ENCODE measurements at places on chromosomes 12 and 14.

DNA sequence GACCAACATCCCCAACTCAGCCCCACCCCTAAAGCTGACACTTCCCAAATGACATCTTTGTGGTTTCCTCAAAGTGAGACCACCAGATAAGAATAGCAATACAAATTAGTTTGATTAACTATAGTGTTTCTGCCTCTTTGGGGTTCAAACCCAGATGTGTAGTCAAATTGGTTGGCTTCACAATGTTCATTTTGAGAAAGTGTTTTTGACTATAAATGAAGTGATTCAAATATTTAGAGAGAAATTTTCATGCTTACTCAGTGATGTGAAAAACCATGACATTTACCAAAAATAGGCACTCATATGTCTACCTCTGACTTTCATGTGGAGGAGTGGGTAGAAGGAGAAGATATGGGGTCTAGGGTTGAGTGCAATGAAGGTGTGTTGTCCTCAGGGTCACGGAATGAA is 218.4 kb downstream of the BCAT1 start:
- ATAC-seq: no peak

GRCh38 chr14:98689951-98690350 is 582.0 kb downstream of the BCL11B start:
- ATAC-seq: no peak

DNA sequence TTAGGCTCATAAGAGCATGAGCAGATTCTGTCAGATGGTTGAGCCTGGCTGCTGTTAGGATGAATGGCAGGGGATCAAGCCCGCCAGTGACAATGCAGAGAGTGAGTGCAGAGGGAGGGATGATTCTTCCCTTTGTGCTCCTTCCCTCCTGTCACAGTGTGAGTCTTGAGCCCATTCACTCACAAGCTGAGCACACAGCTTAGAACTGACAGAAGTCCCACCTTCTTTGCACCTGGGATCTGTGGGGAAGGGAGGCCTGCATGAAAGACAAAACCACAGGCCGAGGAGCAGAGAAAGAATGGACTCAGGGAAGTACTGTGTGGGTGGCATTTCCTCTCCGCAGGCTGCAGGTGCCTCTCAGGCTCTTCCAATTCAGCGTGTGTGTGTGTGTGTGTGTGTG is 160.6 kb downstream of the KCNA5 start:
- ATAC-seq: no peak

- no peak for ATAC-seq
These were observed 9.5 kb upstream of the KRT7 start for GRCh38 chr12:52223406-52224039.

DNA sequence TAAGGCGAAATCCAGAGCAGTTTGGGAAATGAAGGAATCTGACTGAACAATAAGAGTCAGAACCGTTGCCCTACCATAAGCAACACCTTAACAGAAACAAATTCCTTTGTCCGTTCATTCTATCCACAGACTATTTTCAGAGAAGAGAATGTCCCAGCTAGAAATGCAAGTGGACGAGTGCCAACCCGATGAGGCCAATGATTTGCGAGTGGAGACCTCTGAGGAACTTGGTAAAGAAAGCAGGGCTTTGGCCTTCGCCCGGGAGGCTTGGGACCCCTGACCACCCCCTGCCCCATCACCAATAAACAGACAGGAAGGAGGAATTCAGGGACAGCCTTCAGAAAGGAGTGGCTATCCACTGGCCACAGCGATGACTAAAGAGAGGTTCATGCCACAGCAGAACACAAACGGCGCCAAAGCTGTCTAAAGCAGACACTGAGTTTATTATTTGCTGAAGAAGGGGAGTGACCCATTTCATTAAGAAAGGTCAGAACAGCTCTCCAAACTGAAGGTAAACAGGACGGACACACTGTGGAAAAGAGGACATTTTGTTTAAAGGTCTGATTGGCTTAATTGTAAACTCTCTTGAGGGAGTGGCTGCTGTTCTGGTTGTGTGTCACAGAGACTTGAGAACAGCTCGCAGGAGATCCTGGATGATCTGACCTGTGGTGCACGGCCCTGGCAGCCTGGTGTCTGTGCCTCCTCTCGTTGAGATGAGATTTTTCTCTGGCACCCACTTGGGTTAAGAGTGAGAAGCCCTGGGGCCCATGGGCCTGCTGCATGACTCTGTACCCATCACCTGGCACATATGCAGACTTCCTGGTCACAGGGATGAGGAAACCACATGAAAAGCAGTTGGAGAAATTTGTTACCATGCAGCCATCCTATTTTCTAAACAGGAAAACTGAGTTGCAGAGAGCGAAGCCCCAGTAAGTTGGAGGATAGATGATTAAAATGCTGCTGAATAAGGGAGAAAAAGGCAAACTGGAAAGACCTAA is 142.0 kb upstream of the PZP start:
- no peak for ATAC-seq

- no peak for ATAC-seq
These were observed 4.7 kb downstream of the ASIC1 start for GRCh38 chr12:50061946-50062686.

- ATAC-seq: no peak
These were observed 57.2 kb upstream of the CCND2 start for GRCh38 chr12:4216187-4216927.

DNA sequence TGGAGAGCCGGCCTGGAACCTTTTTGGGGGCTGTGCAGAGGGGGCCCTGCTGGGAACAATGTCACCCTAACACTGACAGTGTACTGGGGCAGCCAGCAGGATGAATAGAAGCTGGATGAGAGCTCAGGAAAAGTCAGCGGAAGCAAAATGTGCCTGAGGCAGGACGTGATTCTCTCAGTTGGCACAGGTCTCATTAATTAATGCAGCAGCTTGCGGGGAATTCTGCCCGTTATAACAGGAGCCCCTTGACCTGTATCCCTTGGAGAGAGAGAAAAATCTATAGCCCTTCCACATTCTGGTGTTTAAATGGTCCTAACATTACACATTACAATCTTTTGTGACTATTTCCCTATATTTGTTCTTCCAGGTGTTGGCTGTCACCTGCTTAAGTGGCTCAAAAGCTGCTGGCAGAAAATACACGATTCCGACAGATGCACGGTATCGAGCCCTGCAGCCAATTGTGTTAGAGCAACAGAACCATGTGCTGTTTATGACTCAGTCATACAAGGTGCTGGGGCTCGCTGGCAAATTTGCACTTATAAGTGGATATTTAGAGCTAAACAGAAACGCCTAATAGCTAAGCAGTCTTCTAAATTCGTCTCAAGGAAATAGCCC is 854.7 kb downstream of the AACS start:
- ATAC-seq: no peak

DNA sequence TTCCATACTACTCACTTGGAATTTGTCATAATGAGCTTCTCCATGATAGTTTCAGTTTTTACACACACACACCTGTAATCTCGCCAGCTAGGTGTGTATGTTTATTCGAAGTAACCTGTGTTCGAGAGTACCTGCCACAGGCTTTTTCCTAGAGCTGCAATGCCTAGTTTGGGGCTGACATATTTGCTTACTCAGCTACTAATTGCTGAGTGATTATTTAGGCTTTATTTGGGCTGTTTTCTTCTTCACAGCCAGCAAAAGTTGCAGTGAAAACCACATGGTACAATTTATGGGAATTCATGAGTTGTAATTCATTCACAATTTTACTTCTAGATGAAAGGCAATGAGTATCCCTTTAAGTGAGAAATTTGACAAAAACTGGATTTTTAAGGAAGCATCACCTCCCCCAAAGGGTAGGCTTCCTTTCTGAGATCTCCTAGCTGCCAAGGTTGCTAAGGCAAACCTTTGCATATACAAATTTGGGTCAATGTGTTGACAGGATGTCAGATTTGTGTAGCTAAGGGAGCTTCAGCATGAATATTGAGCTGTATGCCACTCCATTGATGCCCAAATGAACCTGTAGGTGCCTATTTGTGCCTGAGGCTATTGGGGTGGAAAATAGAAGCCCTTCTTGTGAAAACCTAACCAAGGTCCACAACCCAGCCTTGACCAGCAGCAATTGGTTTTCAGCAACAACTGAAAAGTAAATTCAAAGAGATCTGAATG is 108.7 kb upstream of the OTX2 start:
- ATAC-seq: no peak
